Right lung (tissue), 10 donors: ENCODE measurements at places on chromosomes 1 and 21.

- no peak for DNase-seq
These were observed 27.8 kb downstream of the FNBP1L start for GRCh38 chr1:93475681-93476080.

- no peak for DNase-seq
These were observed 1483.5 kb downstream of the MRPL39 start for GRCh38 chr21:24123785-24124184.

DNA sequence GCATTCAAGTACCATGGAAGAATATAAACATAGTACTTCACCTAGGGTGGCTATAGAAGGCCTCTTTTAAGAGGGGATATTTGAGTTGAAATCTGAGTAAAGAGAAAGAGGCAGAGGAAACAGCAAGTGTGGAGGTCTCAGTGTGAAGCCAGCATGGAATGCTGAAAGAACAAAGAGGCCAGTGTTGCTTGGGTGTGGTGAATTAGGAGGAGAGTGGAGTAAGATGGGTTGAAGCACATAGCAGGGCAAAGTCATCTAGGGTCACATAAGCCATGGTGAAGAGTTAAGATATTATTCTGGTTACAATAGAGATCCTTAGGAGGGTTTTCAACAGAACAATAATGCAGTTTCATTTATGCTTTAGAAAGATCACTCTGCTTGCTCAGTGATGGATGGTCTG lies 37.5 kb downstream of the C1orf141 start:
- DNase-seq, result no peak

DNA sequence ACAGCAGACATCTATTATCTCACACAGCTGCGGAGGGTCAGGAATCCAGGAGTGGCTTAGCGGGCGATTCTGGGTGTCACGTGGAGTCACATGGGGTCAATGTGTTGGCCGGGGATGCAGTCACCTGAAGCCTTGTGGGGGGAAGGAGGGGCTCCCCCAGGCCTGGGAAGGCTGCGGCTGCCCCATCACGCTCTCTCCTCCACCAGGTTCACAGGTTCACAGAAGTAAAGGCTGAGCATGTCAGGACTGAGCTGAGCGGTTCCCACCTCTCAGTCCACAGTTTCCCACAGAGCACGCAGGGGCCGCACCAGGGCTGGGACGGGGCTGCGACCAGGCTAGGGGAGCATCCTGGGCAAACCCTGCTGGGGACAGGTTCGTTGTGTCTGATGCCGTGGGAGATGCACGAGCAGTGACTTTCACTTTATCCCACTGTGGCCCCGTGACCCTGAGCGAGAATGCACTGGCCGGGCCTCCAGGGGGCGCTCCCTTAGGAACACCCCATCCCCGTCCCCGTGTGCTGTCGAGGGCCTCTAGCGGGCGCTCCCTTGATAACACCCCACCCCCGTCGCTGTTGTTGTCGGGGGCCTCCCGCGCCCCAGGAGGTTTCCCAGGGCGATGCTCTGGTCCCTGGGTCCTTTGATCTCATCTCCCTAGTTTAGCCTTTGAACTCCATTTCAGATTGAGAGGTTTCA lies 73.2 kb upstream of the TRAPPC10 start:
- DNase-seq, result peak; percentile 32

GRCh38 chr1:74681001-74681400 lies 7.4 kb upstream of the ERICH3 start:
- DNase-seq, result no peak

GRCh38 chr1:94321662-94322061 lies 84.3 kb upstream of the ARHGAP29 start:
- DNase-seq, result no peak

GRCh38 chr1:117607471-117607870 lies 1.6 kb downstream of the TENT5C start:
- no peak for DNase-seq

DNA sequence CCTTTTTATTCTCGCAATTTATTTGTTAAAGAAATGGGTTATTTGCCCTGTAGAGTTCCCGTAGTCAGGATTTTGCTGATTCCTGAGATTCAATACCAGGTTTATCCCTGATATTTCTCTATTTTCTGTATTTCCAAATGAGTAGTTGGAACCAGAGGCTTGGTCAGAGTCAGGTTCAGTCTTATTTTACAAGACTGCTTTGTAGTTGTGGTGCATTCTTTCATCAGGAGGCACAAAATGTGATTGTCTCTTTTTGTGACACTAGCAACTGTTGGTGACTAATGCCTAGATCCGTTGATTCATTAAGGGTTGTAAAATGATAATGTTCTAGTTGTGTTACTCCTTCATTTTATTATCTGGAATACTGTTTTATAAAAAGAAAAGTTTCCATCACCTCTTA lies 95.5 kb upstream of the TPTE start:
- no peak for DNase-seq

GRCh38 chr1:23367451-23367790 lies 2.2 kb downstream of the ZNF436 start:
- DNase-seq, result no peak

DNA sequence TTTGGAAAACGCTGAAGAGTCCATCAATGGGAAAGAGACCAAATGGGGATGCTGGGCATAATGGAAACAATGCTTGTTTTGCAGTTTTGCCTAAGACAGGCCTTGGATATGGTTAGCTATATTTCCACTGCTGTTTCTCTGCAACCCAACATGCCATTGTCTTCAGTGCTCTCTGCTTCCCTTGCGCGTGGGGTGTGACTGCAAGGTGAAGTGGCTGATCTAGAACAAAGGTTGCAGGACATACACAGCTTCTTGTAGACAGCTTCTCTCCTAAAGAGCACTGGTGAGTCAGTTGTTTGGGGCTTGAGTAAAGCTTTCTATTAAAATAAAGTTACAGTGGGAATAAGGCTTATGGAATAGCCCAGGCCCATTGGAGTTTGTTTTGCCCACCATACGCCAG lies 33.0 kb downstream of the RUNX1 start:
- DNase-seq, result no peak

- no peak for DNase-seq
These were observed 69.5 kb downstream of the EDEM3 start for GRCh38 chr1:184685116-184685515.

GRCh38 chr1:70809069-70809468 lies 238.5 kb downstream of the PTGER3 start:
- DNase-seq, result no peak

GRCh38 chr21:45865106-45865835 lies 116.3 kb upstream of the COL6A1 start:
- no peak for DNase-seq

DNA sequence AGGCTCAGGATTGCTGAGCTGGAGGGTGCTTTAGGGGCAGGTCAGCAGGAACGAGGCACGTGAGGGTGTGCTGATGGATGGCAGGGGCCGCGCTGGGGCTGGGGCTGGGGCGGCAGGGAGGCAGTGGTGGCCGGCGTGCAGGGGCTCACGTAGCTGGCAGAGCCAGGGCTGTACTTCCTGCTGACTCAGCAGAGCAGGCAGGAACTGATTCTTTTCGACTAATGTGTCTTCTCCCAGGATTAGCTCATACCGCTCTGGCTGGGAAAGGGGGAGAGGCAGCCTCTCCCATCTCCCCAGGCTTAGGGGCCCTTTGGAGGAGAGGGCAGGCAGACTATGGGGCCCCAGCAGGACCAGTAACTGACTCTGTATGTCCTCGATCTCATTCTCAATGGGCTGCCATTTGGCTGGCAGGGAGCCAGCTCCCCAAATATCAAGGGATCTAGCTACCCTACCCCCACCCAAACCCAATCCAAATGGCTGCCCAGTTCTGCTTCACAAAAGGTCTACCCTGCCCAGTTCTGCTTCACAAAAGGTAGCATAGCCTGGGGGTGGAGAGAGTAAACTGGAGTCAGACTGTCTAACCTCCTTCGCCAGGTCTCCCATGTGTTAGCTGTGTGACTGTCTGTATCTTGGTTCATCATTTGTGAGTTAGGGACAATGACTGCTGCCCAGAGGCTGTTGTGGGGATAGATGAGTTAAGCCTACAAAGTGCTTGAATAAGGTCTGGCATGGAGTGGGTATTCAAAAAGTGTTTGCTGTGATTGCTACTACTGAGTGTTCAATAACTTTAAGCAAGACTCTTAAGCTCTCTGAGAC lies 100.1 kb upstream of the SLC2A1 start:
- peak; percentile 77 for DNase-seq

- no peak for DNase-seq
These were observed 58.7 kb upstream of the APOBEC4 start for GRCh38 chr1:183711741-183712361.

GRCh38 chr1:91818713-91818975 lies 67.3 kb downstream of the TGFBR3 start:
- no peak for DNase-seq

GRCh38 chr1:29577512-29577911 lies 341.2 kb downstream of the PTPRU start:
- no peak for DNase-seq

GRCh38 chr1:13763222-13763621 lies 63.2 kb downstream of the PRDM2 start:
- DNase-seq, result no peak

- no peak for DNase-seq
These were observed 5.3 kb downstream of the KRTAP10-1 start for GRCh38 chr21:44534688-44535087.

DNA sequence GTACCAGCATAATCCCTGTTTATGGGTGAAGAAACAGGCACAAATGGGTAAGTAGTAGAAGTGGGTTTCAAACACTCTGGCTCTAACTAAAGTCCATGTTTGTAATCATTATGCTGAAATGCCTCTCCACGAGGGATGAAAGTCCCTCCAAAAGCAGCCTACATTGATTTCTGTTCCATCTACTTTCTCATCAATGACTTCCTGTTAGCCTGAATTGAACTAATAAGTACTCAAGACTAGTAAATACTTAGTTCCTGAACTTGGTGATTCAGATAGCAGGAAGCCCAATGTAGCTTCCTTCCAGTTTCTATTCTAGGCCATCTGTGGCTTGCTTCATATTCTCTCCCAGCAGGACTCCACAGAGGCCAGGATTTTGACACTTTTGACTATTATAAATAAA lies 11.3 kb upstream of the BACH1 start:
- no peak for DNase-seq

GRCh38 chr1:41766546-41766945 lies 152.2 kb downstream of the HIVEP3 start:
- DNase-seq, result no peak

DNA sequence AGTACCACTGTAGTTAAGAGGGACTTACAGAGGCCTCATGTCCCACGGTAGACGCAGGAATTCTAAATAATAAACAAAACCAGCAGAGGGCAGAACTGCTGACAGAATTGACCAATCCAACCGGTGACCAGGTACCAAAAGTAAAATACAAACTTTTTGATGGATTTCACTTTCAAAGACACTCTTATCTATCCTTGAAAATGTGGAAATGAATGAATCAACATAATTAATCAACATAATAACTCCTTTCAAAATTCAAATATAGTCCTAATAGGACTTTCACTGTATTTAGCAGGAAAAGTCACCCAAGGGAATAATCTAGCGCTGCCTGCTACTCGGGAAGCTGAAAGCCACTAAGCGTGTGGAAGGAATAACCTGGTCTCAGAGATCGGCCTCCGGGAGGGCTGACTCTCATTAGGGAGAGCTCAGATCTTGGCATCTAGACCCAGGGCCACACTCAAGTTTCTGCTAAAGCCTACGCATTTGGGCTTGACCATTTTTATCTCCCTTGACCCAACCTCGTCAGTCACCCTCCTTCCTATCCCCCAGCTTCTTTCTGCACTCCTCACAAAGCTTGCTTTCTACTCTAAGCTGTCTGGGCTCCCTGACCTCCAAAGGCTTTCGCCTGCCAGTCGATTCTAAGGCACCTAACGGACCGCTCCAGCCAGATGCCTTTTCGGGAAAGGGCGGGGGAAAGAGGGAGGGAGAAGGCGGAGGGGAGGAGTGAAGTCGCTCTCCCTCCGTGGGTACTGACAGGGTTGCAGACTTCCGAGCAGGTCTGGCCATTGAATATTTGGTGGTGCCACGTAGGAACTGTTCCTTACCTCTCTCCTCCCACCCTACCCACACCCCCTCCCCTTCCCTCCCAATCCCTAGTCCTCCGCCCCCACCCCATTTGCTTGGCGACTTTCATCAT lies 1.6 kb downstream of the COL11A1 start:
- peak; percentile 24 for DNase-seq

DNA sequence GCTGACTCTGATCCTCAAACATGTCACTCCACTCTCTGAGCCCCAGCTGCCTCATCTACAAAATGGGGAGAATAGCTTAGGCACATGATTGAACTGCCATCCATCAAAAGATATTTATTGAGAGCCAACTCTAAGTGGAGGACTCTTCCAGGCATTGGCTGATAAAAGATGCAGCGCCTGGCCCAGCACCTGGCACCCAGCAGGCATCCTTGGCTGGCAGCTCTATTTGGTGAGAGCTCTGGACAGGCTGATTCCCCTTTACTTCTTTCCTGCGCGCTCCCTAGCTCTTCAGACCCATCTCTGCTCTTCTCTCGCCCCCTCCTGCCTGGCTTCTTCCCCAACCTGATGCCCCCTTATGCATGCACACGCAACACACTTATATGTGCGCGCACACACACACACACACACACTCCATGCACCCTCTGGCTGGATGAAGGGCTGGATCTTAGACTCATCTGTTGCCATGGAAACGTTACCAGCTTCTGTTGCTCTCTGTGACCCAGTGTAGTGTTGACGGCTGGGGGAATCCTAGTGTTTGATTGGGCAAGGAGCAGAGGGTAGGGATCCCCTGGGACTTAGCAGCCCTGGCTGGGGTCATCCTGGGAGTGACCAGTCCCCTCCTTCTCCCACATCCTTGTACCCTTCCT lies 49.3 kb downstream of the VWA5B1 start:
- DNase-seq, result no peak

- DNase-seq, result no peak
These were observed 62.7 kb upstream of the IPO9 start for GRCh38 chr1:201766131-201766866.

DNA sequence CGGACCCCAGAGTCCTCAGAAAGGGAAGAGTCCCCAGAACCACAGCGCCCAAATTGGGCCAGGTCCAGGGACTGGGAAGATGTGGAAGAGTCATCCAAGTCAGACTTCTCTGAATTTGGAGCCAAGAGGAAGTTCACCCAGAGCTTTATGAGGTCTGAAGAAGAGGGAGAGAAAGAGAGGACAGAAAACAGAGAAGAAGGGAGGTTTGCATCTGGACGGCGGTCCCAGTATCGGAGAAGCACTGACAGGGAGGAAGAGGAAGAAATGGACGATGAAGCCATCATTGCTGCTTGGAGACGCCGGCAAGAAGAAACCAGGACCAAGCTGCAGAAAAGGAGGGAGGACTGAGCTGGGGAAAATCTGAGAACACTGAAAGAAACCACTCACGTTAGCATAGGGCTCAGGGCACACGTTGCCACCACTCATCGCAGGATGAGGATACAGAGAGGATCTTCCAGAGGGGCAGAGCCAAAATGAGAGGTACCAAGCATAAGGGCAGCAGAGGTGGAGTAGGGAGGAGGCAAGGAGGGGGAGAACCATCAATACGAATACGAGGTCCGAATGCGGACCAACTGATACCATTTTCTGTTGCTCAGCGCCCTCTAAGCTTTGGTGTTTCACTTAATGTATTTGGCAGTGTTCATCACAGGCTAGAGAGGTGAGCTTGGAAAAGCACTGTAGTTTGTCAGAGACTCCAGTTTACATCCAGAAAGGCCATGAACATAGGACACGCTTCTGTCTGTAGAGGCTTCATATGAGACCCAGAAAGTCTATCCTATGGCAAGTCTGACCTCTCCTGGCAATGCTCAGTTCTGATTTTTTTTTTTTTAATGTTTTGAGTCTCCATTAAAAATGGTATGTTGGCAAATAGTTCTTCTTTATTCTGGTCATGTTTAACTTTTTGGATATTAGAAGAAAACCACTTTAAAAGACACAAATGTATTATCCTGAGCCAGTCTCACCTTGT lies 34.7 kb downstream of the STYXL2 start:
- DNase-seq, result no peak
